ENCODE measurements at places on chromosomes 6 and 20.

- DNase-seq = no peak
These were observed 68.8 kb downstream of the LAMP5 start for GRCh38 chr20:9583151-9583550.

DNA sequence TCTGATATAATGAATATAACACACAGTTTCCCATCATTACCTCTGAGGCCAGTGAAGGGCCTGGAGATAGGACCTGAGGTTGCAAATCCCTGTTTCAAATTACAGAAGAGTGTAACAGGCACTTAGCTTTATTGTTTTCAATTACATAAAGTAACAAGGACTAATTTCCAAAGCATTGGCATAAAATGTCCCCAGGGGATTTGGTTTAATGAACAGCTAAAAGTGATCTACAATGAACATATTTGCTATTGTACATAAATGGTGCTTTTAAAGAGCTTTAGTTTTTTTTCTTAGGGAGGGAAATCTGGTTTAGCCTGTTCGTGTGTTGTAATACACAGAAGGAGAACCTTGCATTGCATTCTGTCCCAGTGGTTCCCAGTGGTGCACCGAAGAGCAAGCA lies 54.4 kb downstream of the HMGN3 start:
- DNase-seq = no peak

DNA sequence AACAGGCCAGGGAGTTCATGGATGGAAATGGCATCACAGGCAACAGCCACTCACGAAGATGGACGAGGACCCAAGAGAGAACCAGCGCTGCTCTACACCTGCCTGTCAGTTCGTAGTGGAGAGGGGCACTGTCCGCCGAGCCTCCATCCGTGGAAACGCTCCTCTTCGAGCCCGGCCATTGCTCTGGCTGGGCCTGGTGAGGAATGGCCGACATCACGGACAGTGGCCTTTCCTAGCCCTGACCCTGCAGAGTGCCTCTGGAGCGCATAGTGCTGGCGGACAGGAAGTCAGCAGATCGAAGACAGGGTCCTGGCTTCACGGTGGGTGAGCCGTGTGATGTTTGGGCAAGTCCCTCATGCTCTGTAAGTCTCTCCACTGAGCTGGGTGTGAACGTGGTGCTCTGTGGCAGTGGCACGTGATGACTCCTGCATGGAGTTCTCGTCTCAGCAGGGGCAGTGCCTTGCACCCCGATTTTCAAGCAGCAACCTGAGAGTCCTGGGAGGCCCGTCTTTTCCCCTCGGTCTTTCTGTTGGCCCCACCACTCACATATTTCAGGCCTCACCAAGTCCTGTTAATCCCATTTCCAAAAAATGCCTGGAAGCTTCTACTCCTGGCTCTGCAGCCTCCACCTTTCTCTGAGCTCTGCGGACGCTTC lies 214.4 kb downstream of the ERMARD start:
- no peak for DNase-seq

GRCh38 chr20:23034721-23035671 lies at the start of gene SSTR4:
SSTR4 (plus strand) TSS chr20:23035312; CDS start chr20:23035484, 172 bp downstream.
- no peak for DNase-seq

- no peak for DNase-seq
These were observed 60.9 kb downstream of the C6orf58 start for GRCh38 chr6:127637830-127638409.

DNA sequence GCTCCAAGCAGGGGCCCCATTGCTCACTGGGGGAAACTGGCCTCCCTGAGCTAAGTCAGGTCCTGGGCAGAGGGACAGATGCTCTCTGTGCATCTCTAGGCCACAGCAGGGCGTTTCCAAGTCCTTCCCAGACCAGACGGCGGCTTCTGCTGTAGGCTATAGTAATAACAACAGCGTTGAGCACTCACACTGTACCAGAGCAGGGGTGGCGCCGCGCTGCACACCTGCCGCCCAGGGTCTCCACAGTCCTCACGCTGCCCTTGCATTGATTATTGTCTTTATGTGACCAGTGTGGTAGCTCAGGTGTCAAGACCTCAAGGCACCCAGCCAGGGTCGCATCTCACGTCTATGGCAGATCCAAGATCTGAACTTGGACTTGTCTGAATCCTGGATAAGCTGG lies 14.9 kb upstream of the CCN5 start:
- no peak for DNase-seq

DNA sequence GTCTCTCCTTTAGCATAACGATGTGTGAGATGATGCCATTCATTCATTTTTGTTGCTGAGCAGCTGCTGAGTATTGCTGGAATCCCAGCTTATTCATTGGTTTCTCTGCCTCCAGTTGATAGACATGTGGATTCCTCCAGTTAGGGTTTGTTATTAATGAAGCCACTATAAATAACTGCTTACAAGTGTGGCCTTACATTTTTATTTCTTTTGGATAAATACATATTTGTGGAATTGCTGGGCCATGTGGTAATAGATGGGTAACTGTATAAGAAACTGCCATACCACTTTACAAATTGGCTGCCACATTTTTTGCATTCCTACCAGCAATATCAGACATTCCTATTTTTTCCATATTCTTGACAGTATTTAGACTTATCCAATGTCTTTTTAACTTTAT lies 2.6 kb upstream of the HLA-B start:
- DNase-seq = no peak

DNA sequence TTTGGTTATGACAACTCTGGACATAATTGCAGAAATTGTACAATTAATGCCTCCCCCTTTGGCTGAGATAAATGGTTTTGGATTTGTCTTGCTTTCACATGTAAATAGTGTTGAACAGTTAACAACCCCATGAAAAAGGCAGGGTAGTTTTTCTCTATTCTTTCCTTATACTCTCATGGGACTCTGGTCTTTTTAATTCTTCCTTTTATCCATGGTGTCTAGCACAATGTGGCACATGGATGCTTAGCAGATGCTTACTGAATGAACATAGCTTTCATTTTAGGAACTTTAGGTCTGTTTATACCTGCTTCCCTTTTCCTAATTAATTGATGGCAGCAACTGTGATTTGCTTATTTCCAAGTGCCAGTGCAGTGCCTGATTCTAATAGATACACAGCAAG lies 75.6 kb downstream of the NCOA3 start:
- no peak for DNase-seq

DNA sequence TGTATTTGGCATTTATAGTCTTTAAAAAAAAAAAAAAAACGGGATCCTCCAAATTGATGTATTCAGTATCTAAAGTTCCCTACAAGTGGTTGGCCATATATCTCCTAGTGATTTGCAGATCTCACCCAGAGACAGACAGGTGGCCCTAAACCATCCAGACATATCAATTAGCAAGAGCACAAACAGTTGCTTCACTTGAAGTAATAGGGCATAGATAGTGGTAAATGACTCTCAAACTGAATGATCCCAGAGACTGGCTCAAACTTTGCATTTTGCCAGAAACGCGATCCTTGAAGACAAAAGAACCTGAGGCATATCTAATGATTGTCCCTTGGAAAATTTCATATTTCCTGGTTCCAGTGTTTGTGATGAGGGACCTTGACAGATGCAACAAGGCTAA lies 54.6 kb downstream of the HMGCLL1 start:
- no peak for DNase-seq

DNA sequence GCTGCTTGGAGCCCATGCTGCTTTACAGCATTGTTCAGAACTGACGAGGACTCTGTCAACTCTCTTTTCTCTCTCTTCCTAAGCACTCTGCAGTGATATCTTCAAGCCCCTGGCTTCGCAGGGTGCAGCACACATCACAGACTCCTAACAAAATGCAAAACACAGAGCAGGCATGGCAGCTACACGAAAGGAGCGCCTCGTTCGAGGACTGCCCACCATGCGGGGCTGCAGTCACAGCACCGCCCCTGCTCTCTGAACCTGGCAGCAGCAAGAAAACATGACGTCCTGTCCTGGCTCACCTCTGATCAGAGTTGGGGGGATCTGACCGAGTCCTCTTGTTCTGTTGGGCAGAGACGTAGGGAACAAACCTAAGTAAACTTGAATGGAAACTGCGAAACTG lies 281.7 kb downstream of the CDH26 start:
- no peak for DNase-seq
